ENCODE measurements at places on chromosomes 16 and 17.

- no peak for DNase-seq
Observed at GRCh38 chr16:35678-36305, 17.6 kb downstream of the POLR3K start.

- DNase-seq, result peak; percentile 66
Observed at GRCh38 chr17:70295731-70296130, 126.4 kb downstream of the KCNJ2 start.

DNA sequence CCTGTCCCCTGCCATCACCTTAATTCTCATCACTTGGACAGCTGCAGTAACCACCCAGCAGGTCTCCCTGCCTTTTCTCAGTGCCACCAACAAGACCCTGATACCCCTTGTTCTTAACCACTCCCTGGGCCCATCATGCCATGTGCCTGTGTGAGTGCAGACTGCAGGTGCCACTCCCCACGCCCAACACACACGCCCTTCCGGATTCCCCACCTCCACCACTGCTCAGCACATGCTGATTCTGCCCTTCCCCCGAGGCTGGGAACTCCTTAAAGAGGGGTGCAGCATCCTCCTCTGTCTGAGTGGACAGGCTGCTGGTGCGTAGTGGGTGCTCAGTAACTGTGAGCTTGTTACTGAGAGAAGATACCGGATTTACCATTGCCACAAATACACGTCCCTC lies 52.4 kb downstream of the PLD6 start:
- no peak for DNase-seq

- no peak for DNase-seq
Observed at GRCh38 chr17:65345261-65346005, 208.3 kb downstream of the RGS9 start.

DNA sequence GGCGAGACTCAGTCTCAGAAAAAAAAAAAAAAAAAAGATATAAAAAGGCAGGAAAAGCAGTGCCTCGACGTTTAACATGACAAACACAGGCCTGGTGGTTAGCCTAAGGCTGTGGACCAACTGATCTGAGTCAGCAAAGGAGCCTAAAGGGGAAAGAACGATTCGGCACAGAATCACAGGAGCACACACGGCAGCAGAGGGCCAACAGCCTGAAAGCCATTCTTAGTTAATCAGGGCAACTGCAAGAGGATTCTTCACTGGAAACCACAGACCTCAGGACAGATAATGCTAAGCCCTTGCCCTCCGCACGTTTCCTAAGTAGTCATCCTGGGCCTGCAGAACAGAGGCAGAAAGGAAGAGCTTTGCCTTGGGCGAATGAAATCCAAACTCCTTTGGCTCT lies 14.7 kb downstream of the TMEM11 start:
- DNase-seq, result peak; percentile 93

- no peak for DNase-seq
Observed at GRCh38 chr16:15773968-15774367, 82.9 kb downstream of the MYH11 start.

DNA sequence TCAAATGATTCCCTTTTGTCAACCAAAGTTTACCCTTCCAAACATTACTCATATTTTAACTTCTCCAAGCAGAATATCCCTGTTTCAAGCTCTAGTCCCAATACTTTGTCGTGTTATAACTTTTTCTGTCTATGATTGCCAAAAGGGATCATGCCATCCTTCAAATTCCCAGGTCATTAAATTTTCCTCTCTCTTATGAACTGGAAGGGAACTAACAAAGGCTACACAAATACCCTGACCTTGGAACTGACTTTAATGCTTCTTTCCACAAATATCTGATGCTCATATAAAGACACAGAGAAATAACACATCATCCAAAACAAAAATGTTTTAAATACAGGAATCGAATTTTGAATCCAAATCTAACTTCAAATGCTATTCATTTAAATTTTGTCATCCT lies 1352.7 kb downstream of the CDH11 start:
- DNase-seq, result no peak

DNA sequence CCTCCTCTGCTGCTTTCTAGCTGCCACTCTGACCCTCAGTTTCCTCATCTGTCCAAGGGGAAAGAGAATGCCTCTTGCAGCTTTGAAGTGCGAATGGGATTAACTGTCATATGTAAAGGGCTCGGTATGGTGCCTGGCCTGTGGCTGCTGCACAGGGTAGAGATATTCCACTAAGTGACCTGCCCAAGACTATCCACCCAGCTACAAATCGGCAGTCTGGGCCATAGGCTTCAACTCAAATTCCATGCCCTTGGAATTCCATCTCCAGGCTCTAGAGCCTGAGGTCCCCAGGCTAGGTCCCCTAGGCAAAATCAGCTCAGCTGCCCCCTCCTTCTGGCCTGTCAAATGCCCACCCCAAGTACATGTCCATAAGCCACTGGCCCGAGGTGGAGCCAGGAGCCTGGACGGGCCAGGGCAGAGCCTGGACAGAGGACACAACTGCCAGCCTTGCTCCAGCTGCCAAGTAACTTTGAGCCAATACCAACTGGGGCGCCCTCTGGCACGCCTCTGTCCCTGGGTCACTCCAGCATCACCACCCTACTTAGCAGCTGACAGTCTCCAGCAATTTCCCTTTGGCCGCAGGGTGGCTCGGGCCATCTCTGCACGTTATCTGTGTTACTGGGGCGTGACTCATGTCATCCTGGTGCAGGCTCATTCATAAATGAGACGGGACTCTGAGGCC lies 57.2 kb downstream of the SDK2 start:
- DNase-seq, result no peak

GRCh38 chr17:4162775-4163466 lies 19.9 kb downstream of the CYB5D2 start:
- DNase-seq, result peak; percentile 91

DNA sequence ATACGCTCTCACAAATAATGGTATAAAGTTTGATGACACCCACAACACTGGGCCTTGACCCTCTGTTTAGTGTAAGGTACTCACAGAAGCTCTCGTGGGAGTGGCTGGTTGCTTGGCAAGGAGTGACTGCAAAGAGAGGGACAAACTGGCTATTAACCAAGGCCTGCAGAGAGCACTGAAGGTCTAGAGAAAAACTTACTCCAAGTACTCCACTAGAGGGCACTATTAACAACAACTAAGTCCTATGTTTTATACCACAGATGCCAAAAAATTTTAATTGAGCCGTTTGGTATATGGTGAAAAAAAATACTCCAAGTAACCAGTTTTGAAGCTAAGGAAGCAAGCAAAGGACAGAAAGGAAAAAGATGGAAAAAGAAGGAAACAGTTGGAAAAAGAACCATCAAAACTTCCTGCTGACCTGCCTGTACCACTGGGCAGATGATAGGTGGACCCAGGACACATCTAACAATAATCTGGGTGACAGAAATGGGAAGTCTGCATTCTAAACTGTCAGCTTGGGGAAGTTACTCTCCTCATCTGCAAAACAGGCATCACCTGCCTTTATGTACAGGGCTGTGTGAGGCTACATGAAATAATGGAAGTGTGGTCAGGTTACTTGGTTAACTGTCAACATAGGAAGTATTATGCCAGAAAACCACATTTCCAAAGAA lies 23.2 kb downstream of the DYNC1LI2 start:
- peak; percentile 79 for DNase-seq

GRCh38 chr17:64028874-64029464 lies 8.5 kb upstream of the ICAM2 start:
- peak; percentile 47 for DNase-seq

DNA sequence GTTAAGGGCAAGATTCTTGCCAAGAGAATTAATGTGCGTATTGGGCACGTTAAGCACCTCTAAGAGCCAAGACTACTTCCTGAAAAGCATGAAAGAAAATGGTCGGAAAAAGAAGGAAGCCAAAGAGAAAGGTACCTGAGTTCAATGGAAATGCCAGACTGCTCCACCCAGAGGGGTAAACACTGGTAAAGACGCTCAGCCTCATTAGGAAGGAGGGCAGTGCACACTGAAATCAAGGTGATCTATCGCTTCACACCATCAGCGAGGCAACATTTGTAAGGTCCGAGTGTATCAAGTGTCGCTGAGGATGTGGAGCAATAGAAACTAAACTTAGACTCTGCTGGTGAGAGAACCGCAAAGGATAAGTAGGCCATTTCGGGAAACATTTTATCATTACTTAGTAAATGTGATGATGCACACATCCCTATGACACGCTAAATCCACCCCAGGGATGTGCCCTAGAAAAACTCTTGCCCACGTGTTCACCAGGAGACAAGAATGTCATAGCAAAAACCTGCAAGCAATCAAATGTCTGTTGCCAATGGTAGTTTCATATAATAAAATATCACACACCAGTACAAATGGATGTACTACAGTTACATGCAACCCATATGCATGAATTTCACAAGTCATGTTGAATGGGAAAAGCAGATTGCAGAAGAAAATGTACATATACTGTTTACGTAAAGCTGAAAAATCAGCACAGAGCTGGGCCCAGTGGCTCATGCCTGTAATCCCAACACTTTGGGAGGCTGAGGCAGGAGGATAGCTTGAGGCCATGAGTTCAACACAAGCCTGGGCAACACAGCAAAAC lies 23.6 kb downstream of the CNTROB start:
- peak; percentile 77 for DNase-seq

- no peak for DNase-seq
Observed at GRCh38 chr16:7363422-7364417, 31.1 kb downstream of the RBFOX1 start.

- DNase-seq, result peak; percentile 17
Observed at GRCh38 chr17:73189417-73190099, 3.3 kb upstream of the COG1 start.

DNA sequence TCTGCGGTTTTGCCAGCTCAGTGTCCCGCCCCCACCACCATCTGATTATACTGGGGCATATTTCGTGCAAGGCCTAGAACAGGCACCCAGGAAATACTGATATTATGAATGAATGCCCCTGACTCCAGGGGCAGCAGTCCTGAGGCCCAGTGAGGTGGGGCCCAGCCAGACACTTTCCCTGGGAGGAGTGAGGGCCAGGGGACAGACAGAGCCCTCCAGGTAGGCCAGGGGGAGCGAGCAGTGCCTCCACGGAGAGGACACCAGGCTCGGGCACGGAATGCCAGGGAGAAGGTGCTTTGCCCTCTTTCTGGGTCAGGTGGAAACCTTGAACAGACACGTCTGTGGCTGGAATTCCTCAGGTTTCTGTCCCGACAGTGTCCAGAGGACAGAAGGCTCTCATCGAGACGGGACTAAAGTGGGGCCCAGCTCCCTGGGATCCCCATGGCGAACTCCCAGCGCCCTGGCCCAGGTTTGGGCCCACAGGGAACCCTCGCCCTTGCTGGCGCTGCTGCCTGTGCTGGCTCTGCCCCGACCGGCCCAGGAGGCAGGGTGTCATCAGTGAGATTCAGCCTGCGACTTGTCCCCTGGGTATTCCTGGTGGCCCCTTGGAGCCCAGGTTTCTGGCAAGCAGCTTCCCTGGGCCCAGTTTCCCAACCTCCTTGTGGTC lies 4.3 kb downstream of the KATNB1 start:
- DNase-seq, result no peak

GRCh38 chr17:12706070-12706469 lies 40.4 kb downstream of the MYOCD start:
- DNase-seq, result no peak

DNA sequence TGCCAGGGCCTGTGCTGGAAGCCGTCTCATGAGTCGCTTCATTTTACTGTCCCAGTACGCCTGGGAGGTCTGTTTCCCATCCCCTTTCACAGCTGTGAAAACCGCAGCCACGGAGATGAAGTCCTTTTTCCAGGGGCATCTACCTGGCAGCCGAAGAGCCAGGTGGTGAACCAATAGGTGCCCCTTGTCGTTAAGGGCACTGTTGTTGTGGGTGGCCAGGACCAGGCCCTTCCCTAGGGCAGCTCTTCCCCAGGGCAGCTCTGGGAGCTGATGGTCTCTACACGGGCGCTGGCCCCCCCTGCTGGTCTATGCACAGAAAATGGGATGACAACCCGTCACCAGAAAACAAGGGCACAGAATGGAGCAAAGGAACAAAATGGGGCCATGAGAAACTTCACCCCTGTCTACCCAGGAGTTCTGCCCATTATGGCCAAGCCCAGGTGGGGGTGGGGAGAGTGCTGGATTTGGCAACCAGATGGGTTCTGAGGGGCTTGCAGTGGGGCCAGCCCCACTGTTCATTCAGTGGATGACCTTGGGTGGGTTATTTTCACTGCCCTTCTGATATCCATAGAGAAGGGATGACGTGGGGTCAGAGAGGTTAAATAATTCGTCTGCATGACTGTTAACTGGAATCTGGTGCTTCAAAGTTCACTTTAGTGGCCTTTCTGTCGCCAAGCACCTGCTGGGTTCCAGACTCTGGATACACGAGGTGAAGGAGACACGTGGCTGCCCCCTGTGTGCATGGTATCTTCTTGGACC lies 11.5 kb downstream of the RMI2 start:
- peak; percentile 52 for DNase-seq

GRCh38 chr16:15879255-15879811 lies 9.1 kb downstream of the CEP20 start:
- DNase-seq, result no peak

- no peak for DNase-seq
Observed at GRCh38 chr17:38632334-38632733, 26.6 kb upstream of the SRCIN1 start.

GRCh38 chr17:32345951-32346600 lies 3.9 kb upstream of the ZNF207 start:
- DNase-seq, result no peak

- no peak for DNase-seq
Observed at GRCh38 chr17:81084680-81085419, 49.9 kb downstream of the BAIAP2 start.

- no peak for DNase-seq
Observed at GRCh38 chr16:19011169-19011731, 27.5 kb downstream of the TMC7 start.

DNA sequence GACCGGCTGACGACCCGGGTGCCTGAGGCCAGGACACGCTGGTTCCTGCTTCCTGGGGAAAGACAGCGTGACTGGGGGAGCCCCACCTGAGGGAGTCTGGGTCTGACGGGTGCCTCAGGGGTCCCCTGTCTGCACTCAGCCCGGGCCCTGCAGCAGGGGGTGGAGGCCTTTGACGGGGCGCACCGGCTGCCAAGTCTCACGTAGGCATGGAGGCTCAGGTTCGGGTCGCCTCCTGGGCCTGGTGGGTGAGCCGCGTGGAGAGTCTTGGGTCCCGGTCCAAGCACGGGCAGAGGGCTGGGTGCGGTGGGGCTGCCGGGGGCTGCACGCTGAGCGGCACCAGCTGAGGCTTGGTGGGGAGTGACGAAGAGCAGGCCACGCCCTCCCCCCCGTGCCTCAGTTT lies 40.9 kb downstream of the SOX8 start:
- DNase-seq, result no peak

GRCh38 chr16:10635365-10636021 lies 55.1 kb upstream of the EMP2 start:
- DNase-seq, result peak; percentile 62

DNA sequence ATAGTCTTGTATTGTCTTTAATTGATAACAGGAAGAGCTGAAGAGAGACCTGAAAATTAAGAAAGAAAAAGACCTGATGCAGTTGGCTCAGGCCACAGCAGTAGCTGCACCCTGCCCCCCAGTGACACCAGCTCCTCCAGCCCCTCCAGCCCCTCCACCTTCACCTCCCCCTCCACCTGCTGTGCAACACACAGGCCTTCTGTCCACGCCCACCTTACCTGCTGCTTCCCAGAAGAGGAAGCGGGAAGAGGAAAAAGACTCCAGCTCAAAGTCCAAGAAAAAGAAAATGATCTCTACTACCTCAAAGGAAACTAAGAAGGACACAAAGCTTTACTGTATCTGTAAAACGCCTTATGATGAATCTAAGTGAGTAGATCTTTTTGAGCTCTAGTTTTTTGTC lies 36.8 kb downstream of the C17orf58 start:
- DNase-seq, result no peak
